Fibroblast of skin of left quadriceps (primary cell): ENCODE measurements at places on chromosomes 2 and 18.
A peak's percentile ranks its signal among the peaks of the same experiment; 100 is the strongest.

GRCh38 chr18:48132797-48133655, 202.6 kb upstream of the SMAD2 start:
- no peak for DNase-seq

- DNase-seq, result peak; percentile 39
Observed at GRCh38 chr2:150075831-150076230, 411.6 kb downstream of the RND3 start.

DNA sequence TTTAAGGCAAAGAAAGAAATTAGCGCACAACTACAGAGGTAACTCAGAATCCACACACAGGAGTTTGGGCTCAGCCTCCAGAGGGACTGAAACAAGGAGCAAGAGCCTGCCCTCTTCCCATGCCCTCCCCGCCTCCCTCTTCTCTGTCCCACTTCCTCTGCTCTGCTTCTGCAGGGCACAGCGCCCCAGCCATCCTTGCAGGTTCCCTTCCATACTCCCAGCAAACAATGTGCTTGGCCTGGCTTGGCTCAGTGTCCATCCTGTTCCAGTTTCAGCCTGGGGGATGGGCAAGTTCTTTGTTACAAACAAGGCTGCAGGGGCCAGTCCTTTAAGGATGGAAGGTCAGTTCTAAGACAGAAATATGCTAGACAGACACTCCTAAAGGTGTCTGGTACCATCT, 133.5 kb downstream of the CDH20 start:
- no peak for DNase-seq

DNA sequence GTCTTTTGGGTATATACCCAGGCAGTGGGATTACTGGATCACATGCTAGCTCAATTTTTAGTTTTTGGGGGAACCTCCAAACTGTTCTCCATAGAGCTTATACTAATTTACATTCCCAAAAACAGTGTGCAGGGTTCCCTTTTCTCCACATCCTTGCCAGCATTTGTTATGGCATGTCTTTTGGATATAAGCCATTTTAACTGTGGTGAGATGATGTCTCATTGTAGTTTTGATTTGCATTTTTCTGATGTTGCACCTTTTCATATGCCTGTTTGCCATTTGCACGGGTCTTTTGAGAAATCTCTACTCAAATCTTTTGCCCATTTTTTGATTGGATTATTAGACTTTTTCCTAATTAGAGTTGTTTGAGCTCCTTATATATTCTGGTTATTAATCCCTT, 8.0 kb downstream of the FASTKD1 start:
- no peak for DNase-seq

- DNase-seq, result no peak
Observed at GRCh38 chr2:151422917-151423439, 13.3 kb downstream of the RIF1 start.

DNA sequence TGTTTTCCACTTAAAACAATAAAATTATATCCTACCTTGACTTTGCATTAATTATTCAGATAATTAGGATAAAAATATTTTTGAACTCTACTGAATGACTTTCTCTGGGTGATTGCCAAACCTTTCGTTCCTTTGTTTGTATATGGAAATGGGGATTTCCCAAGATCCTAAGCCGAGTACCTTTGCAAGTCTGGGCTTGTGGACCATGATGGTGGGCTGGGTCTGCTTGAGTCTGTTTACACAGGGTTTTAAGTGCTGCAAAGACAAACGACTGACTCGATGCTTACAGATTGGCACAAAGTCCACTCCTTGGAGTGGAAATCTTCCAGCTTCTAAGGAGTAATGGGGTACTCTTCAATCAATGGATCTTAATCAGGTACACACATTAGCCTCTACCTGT, 659.5 kb downstream of the TSN start:
- DNase-seq, result no peak

- DNase-seq, result no peak
Observed at GRCh38 chr2:209460151-209460761, 36.4 kb downstream of the MAP2 start.

DNA sequence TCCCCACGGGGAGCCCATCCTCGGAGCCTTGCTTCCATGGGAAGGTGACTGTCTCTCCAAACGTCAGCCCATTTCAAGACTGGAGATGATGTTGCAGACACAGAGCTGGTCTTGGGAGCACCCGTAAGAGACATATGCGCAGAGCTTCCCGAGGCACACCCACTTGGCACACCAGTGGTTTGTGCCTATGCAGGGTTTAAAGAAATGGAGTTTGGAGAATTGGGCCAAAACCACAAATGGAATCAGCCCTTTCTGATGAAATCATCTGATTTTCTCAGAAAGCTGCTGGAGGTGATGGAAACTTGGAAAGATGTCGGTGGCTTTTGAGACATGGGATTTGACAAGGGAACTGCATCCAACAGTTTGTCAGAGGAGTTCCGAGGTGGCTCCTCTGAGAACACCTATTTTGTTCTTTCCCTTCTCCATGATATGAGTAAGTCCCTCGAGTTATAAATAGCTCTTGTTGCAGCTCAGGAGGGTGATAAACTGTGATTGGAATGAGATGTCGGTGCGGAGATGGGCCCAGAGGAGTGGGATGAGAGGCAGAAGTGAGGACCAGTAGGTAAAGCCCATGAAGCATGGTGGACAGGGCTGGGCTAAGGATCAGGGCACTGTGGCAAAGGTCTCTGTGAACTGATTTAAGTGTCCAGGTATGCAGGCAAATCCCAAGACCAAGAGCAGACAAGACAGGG, 225.7 kb downstream of the ACKR3 start:
- no peak for DNase-seq

- DNase-seq, result no peak
Observed at GRCh38 chr2:187493180-187493579, 45.1 kb upstream of the CALCRL start.

- DNase-seq, result peak; percentile 72
Observed at GRCh38 chr2:1750933-1751766, 6.8 kb upstream of the PXDN start.

- no peak for DNase-seq
Observed at GRCh38 chr2:175251425-175252041, 70.0 kb upstream of the ATP5MC3 start.

DNA sequence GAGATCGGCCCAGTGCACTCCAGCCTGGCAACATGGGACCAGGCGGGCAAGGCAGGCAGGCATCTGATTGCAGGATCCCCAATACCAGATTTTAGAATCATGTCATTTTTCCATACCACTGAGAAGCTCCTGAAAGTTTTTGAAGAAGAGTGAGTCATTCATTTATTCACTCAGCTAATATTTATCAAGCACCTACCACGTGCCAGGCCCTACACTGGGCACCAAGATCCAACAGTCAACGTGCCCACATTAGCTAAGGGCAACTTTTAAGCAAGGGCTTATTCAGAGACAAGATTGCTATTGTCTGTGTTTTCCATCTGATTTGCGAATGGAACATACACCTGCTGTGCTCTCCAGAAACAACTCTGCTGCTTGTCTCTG, 126.8 kb upstream of the LGALSL start:
- no peak for DNase-seq

- DNase-seq, result no peak
Observed at GRCh38 chr2:112144966-112145365, 6.8 kb downstream of the FBLN7 start.

DNA sequence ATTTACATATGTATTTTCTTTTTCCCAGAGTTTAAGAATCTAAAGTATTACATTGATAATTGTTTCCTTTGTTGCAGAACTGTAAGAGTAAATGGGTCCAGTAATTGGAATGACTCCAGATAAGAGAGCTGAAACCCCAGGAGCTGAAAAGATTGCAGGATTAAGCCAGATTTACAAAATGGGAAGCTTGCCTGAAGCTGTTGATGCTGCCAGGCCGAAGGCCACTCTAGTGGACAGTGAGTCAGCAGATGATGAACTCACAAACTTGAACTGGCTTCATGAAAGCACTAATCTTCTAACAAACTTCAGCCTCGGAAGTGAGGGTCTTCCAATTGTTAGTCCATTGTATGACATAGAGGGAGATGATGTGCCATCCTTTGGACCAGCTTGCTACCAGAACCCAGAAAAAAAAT, 183.8 kb upstream of the STON1 start:
- DNase-seq, result peak; percentile 11

GRCh38 chr2:10173258-10174005, 50.9 kb downstream of the RRM2 start:
- DNase-seq, result no peak

DNA sequence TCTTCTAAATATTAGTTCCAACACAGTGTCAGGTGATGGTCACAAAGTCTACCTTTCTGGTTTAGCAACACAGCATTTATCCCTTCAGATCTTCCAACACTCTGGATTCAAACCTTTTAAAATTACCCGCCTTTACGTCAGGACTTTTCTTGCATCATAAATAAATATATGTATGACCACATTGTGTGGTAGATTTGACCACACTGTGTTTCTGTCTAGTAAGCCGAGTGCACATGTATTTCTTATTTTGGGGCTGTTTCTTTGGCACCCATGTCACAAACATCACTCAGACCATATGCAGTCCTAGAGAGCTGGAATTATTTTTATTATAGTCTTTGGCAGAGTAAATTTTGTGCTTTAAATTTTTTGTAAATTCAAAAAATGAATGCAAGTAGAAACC, 172.1 kb downstream of the ANKRD44 start:
- DNase-seq, result no peak

GRCh38 chr18:46051731-46052461, 20.2 kb downstream of the PSTPIP2 start:
- DNase-seq, result no peak
